ENCODE measurements at places on chromosomes 13 and 19. TPM values are rescaled to one million over a fixed set of nuclear protein-coding genes. Genes with fewer than 3 reads are reported as not detected.

- DNase-seq, result no peak
These were observed 387.3 kb downstream of the LIG4 start for GRCh38 chr13:107827840-107828549.

ZNF569 gene
- 5.0 TPM for total RNA-seq

- DNase-seq, result no peak
These were observed 20.7 kb downstream of the ZNF844 start for GRCh38 chr19:12085074-12085818.

- DNase-seq, result no peak
These were observed 66.4 kb upstream of the KL start for GRCh38 chr13:32949820-32950219.

ATF5 gene
- total RNA-seq, result 22.7 TPM

COX7A1 gene
- total RNA-seq, result 1.0 TPM

GRCh38 chr13:92418818-92419412 lies 807.7 kb upstream of the GPC6 start:
- DNase-seq, result no peak

CDK8 gene
- total RNA-seq, result 26.5 TPM

CLDND2 gene
- total RNA-seq, result not detected

ZNF208 gene
- 0.41 TPM for total RNA-seq

Measured in kidney epithelial cell (primary cell).